ENCODE measurements at places on chromosomes 4 and X. TPM values are rescaled to one million over a fixed set of nuclear protein-coding genes. Genes with fewer than 3 reads are reported as not detected.

DNA sequence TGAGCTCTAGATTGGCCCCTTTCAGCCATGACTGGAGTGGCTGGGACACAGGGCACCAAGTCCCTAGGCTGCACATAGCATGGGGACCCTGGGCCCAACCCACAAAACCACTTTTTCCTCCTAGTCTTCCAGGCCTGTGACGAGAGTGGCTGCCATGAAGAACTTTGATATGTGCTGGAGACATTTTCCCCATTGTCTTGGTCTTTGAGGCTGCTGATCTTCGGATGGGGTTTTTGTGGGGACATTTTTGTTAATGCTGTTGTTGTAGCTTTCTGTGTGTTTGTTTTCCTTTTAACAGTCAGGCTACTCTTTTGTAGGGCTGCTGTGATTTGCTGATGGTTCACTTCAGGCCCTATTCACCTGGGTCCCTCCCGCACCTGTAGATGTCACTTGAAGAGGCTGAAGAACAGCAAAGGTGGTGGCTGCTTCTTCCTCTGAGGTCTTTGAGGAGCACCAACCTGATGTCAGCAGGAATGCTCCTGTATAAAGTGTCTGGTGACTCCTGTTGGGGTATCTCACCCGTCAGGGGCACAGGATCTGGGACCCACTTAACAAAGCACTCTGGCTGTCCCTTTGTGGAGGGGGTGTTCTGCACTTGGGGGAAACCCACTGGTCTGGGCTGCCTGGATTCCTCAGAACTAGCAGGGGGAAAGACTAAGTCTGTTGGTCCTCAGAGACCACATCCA is 49.6 kb upstream of the GRID2 start:
- H3K27ac ChIP-seq = no peak overlapping the region
- H3K4me1 ChIP-seq = no peaks in the 10 kb centered on the region
- H3K4me3 ChIP-seq = no peak overlapping the region

DNA sequence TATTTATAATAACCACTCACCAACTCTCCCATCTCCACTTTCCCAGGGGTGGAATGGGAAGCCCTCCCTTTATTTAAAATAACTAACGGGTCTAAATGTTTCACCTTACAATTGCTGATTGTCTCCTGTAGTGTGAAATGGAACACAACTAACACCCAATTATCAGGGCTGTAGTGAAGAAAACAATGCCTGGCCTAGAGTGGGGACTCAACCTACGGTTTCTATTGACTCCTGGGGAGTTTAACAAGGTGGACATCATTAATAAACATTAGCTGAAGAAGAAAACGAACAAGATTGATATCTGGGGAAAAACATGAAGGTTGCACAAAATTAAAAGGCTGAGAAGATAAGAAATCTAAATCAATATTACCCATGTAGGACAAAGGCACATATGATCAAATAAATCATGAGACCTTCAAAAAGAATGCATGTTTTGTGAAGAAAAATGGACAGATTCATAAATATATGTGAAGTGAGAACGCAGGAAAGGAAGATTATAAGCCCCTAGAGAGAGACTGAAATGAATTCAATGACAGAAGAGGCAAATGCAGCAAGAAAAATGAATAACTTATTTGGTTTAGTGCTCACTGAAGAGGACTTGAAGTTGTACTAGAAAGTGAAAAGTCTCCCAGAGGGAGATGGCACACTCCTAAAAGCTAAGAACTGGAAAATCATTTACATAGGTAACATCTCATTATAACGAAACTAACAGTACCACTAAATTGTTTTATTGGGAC is 593.0 kb upstream of the AADAT start:
- no peaks in the 10 kb centered on the region for H3K27me3 ChIP-seq
- H3K4me1 ChIP-seq = no peaks in the 10 kb centered on the region
- no peak overlapping the region for H3K4me3 ChIP-seq
- H3K27ac ChIP-seq = no peak overlapping the region
- H3K36me3 ChIP-seq = no peaks in the 10 kb centered on the region
- DNase-seq = no peak

DNA sequence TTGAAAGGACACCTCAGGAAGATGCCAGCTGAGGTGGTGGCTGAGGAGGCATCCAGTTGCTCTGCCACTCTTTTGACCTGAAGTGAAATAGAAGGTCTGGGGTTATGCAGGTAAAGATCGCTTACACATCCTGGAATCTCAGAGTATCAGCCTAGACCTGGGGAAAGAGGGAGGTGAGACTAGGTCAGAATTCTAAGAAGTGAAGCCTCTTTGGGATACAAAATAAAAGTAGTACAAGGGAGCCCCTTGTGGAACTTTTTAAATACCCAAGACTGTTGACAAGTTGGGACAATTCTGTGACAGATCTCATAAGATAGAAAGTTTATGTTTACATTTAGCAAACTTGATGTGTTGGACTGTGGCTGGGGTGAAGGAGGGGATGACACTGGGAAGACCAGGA is 263.1 kb downstream of the SPRY1 start:
- H3K27me3 ChIP-seq = peaks cover 9% of the 10 kb centered on the region
- no peak overlapping the region for H3K4me3 ChIP-seq
- H3K4me1 ChIP-seq = peaks cover 11% of the 10 kb centered on the region
- no peak for DNase-seq
- peaks cover 17% of the 10 kb centered on the region for H3K36me3 ChIP-seq

DNA sequence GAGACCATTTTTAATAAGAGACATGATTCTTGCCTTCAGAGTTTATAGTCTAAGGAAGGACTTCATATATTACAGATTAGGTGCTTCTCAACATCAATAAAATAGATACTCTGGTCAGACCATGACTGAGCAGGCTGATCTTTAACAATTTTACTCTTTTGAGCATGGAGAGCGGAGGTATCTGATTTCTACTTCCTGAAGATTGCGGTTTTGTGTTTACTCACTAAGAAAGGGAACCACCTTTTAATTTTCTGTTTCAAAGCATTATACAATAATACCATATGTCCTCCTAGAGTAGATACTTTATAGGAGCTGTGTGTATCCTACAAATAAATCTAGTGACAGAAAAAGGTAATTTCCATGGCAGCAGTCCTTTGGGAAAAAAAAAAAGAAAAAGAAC is 12.5 kb downstream of the MORC4 start:
- no peak for DNase-seq
- H3K27ac ChIP-seq = no peak overlapping the region
- H3K36me3 ChIP-seq = peaks cover 3% of the 10 kb centered on the region
- peaks cover 2% of the 10 kb centered on the region for H3K4me1 ChIP-seq
- H3K4me3 ChIP-seq = no peak overlapping the region
- no peaks in the 10 kb centered on the region for H3K27me3 ChIP-seq

GRCh38 chr4:104616401-104616820 is 121.7 kb upstream of the CXXC4 start:
- H3K36me3 ChIP-seq = no peaks in the 10 kb centered on the region
- no peak overlapping the region for H3K27ac ChIP-seq
- no peaks in the 10 kb centered on the region for H3K4me1 ChIP-seq
- no peak for DNase-seq

- peaks cover 27% of the 10 kb centered on the region for H3K27me3 ChIP-seq
- no peak for DNase-seq
- peaks cover 26% of the 10 kb centered on the region for H3K4me1 ChIP-seq
- peak overlapping the region; percentile 30 for H3K27ac ChIP-seq
- no peaks in the 10 kb centered on the region for H3K36me3 ChIP-seq
Measured at GRCh38 chr4:139175646-139176301, 1.2 kb downstream of the ELF2 start.

DNA sequence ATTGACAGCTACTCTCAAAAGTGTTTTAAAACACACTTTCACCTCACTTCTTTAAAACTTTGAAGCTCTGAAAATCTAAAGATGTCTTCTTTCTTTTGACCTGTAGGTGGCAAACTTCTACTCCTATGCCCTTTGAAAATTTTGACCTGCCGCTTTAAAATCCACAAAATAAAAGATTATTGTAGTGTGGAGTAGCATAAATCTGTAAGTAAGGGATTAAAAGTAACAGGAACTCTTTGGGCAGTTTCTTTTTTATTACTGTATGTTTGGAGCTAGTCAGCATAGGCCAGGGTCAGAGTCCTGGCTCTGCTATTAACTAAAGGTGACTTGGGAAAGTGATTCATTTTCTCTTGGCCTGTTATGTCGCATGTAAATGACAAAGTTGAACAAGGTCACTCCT is 25.5 kb downstream of the BBS12 start:
- no peak overlapping the region for H3K27ac ChIP-seq
- peaks cover 25% of the 10 kb centered on the region for H3K4me1 ChIP-seq
- no peak overlapping the region for H3K4me3 ChIP-seq
- peaks cover 31% of the 10 kb centered on the region for H3K27me3 ChIP-seq
- H3K36me3 ChIP-seq = no peaks in the 10 kb centered on the region

DNA sequence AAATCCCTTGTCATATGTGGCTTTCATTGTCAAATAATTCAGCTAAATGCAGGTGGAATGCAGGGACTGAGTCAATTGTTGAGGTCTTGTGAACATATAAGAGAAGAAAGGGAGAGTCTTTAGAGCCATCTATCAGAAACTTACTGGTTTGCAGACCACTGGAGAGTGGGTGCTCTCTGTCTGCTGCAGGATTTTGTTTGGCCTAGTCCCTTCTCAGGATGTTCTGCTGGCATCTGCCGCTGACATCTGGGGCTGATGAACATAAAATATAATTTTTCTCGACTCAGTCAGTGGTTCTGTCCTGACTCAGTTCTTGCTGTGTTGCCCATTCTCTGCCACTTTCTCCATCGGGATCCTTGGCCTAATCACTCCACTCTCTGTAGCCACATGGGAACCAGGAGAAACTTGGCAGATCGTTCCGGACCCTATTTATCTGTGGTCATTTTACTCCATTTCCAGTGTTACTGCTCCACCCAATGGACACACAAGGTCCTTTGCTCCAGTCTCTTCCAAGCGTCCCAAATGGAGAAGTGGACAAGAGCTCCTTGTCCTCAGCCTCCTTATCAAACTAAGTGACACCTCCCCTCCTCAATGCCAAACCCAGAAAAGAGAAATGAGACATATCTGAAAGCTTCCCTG is 436.2 kb downstream of the FAT4 start:
- H3K4me3 ChIP-seq = no peak overlapping the region
- no peaks in the 10 kb centered on the region for H3K27me3 ChIP-seq
- no peak overlapping the region for H3K27ac ChIP-seq
- no peaks in the 10 kb centered on the region for H3K36me3 ChIP-seq
- H3K4me1 ChIP-seq = no peaks in the 10 kb centered on the region

Gene AFP
- not detected for total RNA-seq

Gene AMTN
- not detected for total RNA-seq

Gene DCLK2
- 0.07 TPM for total RNA-seq

Gene SCML2
- 2.6 TPM for total RNA-seq

Gene MAMLD1
- 8.1 TPM for total RNA-seq

Gene NXF2B
- not detected for total RNA-seq

Gene CLNK
- 0.61 TPM for total RNA-seq

Gene GAGE12E
- not detected for total RNA-seq
